Activated naive CD4-positive, alpha-beta T cell treated with anti-CD3 and anti-CD28 coated beads, Interleukin-2, amount 50 U/mL, for 16 hours (primary cell): ENCODE measurements at places on chromosomes 16 and 17.

DNA sequence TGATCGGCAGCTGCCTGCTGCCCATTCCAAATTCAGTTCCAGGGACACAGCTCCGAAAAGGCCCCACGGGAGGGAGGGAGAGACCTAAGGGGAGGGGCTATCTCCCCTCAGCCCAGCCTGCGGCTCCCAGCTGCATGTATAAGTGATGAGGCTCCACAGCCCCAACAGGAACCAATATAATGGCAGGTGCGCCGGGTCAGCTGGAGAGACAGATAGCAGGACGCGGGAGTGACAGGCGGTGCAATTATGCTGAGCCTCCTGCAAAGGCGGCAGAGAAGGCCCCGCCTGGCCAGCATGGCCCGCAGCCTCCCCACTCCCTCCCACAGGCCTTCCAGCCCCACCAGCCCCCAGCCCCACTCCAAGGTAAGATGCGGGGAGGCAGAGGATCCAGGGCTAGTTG lies 8.1 kb upstream of the C1QL1 start:
- DNase-seq = no peak

DNA sequence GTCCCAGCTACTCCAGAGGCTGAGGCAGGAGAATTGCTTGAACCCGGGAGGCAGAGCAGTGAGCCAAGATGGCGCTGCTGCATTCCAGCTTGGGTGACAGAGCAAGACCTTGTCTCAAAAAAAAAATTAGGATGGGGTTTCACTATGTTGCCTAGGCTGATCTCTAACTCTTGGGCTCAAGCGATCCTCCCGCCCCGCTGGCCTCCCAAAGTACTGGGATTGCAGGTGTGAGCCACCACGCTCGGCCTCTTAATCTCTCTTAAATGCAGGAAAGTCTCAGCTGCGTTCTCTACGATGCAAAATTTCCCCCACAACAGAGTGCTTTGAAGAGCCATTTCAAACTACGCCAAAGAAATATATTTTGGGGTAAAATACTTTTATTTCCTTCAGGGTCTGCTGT lies 5.9 kb upstream of the WDR59 start:
- no peak for DNase-seq

- DNase-seq = peak; percentile 85
Observed at GRCh38 chr17:42548070-42548837, 4.5 kb upstream of the HSD17B1 start.

GRCh38 chr16:19410435-19411171 lies 7.1 kb upstream of the TMC5 start:
- DNase-seq = no peak

DNA sequence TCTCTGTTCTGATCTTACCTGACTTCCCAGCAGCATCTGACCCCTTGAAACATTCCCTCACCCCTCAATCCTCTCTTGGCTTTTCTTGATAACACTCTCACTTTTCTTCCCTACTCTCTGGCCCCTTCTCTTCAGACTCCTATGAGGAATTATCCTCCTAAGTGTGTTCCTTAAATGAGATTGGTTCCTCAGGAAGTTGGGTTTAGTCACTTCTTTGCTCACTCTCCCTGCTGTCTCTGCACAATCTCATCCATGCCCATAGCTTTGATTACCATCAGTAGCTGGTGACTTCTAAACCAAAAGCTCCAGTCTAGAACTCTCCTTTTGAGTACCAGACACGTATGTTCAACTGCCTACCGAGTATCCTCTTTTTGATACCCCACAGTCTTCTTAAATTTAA lies 13.0 kb downstream of the MED24 start:
- DNase-seq = no peak

GRCh38 chr17:16474012-16474725 lies 17.8 kb downstream of the LRRC75A start:
- DNase-seq = no peak

DNA sequence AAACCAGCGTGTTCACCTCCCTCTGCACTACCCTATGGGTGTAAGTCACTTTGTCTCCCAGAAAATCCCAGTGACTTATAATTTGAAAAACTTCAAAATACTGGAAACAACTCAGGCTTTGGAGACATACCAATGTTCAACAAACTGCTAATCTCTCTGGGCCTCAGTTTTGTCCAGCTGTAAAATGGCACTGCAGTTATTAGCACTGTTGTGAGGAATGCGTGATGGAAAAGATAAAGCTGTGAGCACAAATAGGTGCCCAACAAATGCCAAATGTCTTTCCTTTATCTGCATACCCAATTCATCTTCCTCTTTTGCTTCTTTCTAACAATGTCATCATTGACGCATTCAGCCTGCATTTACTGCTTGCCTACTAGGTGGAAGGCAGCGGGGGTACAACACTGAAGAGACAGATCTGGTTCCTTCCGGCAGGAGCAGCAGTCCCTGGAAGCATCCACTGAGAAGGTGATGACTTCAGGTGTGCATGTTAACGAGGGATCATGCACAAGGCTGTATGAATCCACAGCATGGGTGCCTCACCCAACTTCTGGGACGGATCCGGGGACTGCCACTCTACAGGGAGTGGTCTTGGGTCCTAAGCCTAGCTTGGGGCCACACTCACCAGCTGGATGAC lies 63.4 kb downstream of the CYTH1 start:
- DNase-seq = no peak

DNA sequence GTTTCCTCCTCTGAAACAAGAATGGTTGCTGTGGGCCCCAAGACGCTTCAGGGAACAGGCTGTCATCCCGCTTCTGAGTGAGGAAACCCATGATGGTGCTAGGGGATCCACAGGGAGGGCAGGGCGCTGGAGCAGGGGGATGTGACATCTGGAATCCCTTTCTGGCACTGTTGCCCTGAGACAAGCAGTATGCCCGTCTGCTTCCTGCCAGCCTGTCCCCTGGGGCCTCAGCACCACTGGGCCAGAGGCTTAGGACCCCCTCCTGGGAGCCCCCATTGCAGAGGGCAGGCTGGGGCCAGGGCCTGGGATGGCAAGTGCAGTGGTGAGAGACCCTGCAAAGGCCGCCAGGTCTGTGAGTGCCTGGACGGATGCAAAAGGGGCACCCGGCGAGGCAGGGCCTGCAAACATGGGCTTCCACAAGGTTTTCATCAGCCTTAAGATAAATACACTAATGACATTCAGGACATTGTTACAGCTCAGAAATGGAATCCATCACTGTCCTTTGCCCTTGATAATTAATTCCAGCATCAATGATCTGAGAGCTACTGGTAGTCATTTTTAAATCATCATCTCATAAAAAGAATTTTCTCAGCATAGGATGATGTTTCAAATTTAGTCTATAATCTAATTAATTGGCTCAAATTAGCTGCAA lies 51.6 kb downstream of the PRMT7 start:
- no peak for DNase-seq

DNA sequence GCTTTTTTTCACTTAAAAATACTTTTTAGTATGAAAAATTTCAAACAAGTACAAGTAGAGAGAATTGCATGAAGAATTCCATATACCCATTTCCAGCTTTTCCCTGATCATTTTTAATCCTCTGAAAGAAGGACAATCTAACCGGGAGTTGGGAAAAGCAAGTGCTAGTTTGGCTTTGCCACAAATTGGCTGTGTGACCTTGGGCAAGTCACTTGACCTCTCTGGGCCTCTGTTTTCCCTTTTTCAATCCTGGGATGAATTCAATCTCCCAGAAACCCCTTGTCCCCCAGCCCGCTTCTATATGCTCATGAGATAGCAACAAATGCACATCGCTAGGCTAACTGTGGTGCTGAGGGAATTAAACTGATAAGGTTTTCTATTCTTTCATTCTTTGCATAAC lies 49.4 kb downstream of the ASIC2 start:
- no peak for DNase-seq

DNA sequence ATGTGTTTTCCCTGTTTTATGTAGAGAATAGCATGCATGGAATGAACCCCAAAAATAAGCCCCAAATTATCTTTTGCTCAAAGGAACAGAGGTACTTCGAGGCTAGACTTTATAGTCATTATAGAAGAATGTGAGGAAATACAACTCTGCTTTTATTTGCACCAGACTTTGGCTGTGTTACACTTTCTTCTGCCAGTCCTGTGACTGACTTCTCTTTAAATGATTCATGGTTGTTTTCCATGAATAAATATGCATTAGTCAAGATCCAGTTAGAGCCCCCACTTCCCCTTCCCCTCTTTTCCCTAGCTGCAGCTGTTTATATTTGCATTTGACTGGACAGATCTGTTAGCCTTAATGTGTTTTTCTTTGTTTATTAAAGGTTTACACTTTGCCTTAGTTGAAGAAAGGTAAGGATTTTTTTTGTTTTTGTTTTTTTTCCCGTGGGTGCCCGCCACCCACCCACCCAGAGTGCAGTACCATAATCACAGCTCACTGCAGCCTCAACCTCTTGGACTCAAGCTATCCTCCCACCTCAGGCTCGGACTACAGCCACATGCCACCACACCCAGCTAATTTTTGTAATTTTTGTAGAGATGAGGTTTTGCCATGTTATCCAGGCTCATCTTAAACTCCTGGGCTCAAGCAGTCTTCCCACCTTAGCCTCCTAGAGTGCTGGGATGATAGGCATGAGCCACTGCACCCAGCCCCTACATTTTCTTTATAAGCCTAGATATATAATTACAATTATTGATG lies 152.6 kb downstream of the CYB561 start:
- DNase-seq = no peak
